Erythroblast (primary cell): ENCODE measurements at places on chromosomes 11 and 22.

- DNase-seq = no peak
These were observed 118.8 kb downstream of the DBX1 start for GRCh38 chr11:20041499-20041898.

DNA sequence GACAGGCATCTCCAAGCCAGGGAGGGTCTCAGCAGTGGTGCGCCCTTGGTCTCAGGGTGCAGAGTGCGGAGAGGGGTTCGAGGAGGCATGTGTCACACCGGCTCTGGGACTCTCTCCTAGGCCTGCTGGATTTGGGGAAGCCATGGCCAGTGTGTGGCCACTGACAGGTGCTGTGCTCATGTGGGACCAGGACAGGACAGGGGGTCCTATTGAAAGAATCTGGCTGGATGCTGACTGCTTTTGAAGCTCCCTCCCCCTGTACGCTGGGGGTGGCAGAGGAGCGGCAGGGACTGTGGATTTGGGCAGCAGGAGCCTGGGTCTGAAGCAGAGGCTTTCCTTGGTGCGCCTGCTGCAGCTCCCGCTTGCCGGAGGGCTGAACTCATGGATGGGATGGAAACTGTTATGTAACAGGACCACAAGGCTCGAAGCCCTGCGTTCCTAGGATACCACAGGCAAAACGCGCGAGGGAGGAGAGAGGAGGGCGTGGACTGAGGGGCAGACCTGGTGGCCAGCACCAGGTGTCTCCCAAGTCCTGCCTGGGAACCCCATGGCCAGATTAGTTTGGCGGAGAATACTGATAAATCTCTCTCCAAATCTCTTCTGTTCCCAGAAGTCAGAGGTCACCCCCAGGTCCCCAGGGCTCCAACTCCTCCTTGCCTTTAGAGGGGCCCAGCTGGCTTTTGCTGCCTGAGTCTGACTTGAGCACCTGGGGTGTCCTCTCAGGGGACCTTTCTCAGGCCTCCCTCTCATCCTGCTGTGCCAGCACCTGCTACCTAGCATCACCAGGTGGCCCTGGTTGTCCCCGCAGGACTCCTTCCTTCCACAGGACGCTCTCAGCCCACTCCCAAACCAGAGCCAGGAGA lies 13.8 kb upstream of the TEF start:
- DNase-seq = no peak

DNA sequence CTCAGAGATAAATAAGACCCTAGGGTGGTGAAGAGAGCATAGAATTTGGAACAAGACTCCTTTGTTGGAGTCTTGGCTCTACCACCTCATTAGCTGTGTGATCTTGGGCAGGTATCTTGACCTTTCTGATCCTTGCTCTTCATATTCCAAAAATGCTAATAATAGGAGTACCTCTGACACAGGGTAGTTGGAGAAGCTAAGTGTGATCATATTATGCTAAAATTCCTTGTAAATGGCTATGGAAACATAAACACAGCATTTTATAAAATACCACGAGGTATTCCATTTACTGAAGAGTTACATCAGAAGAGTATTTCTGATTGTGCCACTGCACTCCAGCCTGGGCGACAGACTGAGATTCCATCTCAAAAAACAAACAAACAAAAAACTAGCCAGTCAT lies 9.4 kb downstream of the PTPRJ start:
- DNase-seq = no peak

DNA sequence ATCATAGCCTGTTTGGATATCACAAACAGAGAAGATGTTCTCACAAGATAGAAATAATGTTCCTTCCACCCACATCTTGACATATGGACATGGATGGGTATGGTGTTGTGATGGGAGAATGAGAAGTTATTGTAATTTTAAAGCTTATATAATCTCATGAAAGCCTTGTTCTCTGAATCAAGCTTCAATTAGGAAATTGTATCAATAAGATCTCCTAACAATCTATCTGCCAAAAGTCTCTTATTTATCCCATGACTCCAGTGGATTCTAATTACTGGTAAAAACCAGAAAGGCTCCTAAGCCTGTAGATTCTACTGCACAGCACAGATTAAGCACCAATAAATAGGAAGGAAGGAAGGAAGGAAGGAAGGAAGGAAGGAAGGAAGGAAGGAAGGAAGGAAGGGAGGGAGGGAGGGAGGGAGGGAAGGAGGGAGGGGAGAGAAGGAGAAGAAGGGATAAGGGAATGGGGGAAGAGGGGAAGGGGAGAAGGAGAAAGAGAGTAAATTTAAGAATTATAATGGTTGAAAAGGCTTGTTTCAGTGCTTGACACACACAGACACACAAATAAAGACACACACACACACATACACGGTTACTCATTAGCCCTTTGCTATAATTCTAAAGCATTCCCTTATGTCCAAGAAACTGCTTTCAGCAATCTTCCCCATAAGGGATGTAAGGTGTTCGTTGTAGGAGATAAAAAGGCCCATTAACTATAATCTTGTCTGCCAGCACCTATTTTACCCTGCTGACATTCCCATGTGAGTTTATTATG lies 258.0 kb upstream of the API5 start:
- no peak for DNase-seq

DNA sequence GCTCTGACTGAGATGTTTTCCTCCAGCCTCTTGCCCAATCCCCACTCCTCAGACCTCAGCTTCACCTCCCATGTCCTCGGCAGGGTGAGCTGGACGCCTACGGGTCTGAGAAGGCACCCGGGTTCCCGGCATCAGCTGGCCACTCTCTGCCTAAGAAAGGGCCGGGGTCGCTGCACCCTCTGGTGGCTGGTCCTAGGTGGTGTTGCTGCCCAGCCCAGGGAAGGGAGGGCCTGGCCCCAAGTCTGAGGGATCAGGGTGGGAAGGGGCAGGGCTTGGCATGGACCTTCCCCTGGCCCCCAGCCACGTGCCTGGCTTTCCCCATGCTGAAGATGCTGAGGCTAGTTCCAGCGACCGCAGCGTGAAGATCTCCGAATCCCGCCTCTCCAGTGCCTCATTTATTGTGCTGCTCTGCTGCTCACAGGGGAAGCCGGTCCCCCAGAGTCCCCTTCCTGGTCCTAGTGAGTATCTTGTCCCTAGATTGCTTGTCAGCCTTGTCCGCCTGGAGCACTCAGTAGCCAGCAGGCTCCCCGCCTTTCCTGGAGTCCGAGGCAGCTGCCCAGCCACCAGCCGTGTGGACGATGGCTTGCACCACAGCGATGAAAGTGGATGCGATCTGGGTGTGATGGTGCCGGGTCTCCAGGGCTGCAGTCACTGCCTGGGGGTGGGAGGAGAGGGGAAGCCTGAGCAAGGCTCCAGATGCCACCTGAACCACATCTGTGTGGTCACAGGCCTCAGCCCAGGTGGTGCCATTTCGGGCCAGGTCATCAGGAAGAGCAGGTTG lies 2.9 kb upstream of the GGT5 start:
- peak; percentile 65 for DNase-seq

DNA sequence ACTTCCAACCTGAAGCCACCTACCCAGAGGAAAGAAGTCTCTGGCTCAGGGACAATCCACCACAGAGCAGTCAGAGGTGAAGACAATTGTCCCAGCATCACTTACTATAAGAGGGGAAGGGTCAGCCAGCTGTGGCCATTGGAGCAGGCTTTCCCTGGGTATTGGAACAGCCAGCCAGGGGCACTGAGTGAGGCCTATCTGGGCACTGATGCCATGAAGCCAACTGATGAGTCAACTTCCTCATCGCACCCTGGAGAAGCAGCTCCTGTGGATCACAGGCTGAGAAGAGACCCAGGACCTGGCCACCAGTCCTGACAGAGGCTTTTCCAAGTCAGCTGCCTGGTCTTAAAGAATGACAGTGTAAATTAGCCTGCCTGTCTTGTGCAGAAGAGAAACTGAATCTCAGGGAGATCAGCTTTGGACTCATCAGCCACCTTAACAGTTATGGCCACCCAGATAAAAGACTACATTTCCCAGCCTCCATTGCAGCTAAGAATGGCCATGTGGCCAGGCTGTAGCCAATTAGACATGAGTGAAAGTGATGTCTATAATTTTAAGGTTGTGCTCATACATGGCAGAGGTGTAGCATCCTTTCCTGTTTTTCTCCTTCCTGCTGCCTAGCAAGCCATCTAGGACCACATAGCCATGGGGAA lies 19.0 kb downstream of the CHST1 start:
- DNase-seq = no peak

DNA sequence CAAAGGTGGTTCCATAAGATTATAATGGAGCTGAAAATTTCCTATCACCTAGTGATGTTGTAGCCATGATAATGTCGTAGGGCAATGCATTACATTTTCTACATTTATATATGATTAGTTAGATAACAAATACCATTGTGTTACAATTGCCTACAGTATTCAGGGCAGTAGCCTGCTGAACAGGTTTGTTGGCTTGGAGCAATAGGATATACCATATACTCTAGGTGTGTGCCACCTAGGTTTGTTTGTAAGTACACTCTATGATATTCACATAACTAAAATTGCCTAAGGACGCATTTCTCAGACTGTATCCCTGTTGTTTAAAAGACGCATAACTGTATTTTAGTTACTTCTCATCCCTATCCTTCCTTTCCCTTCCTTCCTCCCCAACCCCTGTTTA lies 13.6 kb downstream of the PLEKHB1 start:
- DNase-seq = no peak

DNA sequence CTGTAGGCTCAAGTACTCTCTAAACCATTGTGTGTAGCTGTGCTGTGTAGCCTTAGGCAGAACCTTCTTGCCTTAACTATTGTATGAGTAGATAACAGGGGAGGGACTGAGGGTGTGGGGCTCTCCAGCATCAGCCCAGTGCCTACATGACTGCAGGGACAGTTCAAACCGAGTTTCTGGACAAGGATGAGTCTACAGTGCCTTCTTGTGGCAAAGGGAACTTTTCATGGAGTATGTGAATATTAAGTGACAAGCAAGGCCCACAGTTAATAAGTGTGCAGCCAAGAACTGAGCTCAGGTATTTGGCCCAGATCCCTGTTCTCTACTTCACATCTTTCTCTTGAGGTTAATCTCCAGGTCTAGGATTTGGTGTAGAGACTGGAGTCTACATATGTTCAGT lies 424.4 kb upstream of the LARGE1 start:
- no peak for DNase-seq

GRCh38 chr22:19720999-19721329 lies 2.4 kb upstream of the GP1BB start:
- DNase-seq = no peak

DNA sequence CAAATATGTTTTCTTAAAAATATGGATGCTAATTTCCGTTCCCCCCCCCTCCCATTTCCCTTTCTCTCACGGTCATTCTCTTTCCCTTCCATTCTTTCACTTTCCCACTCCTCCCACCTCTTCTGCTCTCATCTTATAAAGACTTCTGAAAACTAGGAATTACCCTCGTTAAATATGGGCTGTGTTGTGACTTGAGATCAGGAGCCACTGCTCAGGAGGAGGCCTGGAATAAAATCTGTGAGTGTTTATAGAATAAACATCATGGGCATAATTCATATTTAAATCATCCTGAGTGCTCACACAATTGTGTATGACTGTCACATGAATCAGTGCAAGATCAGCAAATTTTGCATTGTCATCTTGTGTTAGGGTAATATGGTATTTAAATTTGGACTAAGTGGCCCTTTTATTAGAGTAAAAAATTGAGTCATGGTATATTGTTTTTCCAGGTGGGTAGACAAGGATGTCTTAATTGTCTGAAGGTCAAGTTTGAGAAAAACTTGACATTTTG lies 208.0 kb downstream of the DDX10 start:
- DNase-seq = no peak

DNA sequence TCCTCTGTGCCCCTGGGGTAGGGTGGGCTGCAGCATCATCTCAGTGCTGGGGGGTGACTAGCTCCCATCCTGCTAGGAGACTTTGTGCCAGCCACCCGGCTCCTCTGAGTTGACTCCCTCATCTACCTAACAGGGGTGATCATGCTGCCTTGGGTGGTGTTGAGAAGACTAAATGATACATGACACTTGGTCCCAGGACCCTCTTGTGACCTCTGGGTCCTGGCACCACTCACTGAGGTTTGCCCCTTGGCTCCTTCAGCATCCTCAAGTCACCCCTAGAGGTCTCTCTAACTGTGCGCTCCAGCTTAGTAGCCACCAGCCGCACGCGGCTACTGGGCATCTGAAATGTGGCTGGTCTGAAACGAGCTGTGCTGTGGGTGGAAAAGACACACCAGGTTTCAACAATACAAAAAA lies 72.1 kb downstream of the LRRC32 start:
- peak; percentile 53 for DNase-seq

DNA sequence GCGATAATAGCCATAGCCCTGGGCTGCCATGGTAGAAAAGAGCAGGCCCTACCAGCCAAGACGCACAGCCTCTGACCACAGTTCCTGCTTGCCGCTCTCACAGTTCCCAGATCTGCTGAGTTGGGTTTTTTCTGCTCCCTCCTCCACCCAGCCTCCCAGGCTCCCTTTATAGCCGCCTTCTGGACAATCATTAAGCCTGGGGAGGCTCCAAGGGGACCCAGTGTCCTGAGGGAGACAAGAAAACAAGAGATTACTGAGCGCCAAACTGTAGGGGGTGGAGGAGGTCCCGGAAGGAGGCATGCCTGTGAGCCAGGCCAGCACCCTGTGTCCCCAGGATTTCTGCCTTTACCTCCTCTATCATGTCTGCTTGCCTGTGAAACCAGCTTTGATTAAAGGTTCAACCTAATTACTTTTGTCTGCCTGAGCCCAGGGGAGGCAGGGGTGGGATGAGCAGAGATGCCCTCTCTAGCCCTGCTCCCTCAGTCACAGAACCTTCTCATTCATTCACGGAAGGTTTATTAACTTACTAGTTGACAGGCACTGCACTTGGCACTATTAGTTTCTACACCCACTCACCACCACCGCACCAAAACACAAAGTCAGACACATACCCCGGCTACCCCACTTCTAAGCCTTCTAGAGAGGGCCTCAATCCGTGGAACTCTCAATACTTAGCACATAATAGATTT lies 1.2 kb downstream of the SLC37A4 start:
- DNase-seq = peak; percentile 65

- DNase-seq = no peak
These were observed 14.2 kb upstream of the TECTA start for GRCh38 chr11:121086866-121087265.

DNA sequence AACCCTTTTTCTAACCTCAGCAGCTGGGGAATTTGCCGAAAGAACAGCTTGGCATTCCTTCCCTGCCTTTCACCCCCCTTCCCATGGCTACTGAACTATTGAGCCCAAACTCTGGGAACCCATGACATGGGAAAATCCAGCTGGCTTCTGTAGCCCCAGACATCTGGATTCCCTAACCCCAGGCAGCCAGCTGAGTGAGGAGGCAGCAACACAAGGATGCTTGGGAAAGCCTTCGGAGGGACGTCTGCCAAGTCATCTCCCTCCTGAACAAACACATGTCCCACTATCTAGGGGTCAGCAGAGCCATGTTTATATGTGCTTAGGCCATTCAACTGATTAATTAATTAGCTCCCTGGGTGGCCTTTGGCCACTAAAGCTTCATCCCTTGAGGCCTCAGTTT lies 21.6 kb downstream of the LRRC55 start:
- no peak for DNase-seq
